ENCODE measurements at places on chromosomes 5 and 9.
A peak's percentile ranks its signal among the peaks of the same experiment; 100 is the strongest.

DNA sequence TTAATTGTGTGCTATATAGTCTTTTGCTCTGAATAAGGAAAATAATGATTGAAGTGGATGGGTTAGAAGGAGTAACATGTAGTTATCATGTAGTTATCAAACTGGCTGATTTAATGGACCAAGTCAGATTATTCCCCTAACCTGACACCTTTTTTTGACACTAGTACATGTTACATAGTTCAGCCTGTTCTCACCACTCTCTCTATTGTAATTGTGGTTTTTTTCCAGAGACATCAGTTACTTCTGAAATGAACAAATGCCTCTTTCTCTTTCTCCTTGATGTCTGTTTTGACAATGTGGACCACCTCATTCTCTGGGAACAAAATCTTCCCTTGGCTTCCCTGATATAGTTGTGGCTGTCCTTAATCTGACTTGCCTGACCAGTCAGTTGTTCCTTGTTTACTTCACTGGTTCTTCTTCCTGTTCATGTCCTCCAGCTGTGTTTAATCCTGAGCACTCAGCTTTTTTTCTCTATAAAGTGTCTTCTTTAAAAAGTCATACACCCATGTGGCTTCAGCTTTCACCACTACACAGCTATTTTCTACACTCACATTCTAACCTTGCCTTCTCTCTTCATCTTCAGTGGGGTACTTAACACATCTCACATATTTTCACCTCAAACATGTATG, 243.4 kb downstream of the ARRDC3 start:
- no peak for DNase-seq

DNA sequence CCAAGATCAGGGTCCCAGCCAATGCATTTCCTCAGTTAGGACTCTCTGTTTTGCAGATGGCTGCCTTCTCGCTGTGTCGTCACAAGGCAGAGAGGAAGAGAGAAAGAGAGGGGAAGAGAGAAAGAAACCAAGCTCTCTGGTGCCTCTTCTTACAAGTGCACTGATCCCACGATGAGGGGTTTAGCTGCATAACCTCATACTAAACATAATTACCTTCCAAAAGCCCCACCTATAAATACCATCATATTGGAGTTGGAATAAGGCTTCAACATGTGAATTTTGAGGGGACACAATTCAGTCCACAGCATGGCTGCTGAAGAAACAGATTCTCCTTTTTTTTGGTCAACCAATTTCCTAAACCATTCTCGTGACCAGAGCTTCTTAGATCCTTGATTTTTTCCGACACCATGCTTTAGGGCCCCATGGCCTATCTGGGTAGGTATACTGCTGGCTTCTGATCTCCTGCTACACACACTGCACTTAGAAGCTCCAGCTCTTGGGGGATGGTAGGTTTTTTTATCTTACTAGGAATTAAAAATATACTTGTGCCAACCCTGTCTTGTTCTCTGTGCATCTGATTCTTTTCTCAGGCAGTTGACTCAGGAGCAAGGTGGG, 5.1 kb downstream of the CAMK4 start:
- no peak for DNase-seq

- DNase-seq: no peak
These were observed 66.0 kb downstream of the RASGEF1C start for GRCh38 chr5:180142824-180143610.

GRCh38 chr5:121108725-121109124, 644.6 kb downstream of the PRR16 start:
- no peak for DNase-seq

- DNase-seq: no peak
These were observed 20.8 kb downstream of the DCANP1 start for GRCh38 chr5:135426102-135427082.

- DNase-seq: no peak
These were observed 408.4 kb upstream of the NMUR2 start for GRCh38 chr5:152813526-152813925.

- DNase-seq: no peak
These were observed 18.7 kb upstream of the ADAM19 start for GRCh38 chr5:157594257-157594656.

DNA sequence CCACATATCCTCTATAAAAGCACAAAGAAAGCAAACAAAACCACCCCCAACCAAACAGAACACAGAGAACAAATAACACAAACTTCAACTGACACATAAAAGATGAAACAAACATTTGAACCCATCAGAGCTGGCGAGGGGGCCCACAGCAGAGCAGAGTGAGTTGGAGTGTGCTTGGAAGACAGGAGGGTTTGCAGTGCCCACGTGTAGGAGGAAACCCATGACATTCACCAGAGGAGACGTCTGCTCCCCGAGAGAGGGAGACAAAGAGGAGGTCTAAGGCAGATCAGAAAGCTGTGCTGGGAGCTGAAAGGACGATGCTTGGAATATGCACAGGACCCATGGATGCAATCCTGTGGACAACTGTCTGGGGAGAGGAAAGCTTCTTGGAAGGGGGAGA, 27.0 kb downstream of the MRPL36 start:
- DNase-seq: peak; percentile 79

DNA sequence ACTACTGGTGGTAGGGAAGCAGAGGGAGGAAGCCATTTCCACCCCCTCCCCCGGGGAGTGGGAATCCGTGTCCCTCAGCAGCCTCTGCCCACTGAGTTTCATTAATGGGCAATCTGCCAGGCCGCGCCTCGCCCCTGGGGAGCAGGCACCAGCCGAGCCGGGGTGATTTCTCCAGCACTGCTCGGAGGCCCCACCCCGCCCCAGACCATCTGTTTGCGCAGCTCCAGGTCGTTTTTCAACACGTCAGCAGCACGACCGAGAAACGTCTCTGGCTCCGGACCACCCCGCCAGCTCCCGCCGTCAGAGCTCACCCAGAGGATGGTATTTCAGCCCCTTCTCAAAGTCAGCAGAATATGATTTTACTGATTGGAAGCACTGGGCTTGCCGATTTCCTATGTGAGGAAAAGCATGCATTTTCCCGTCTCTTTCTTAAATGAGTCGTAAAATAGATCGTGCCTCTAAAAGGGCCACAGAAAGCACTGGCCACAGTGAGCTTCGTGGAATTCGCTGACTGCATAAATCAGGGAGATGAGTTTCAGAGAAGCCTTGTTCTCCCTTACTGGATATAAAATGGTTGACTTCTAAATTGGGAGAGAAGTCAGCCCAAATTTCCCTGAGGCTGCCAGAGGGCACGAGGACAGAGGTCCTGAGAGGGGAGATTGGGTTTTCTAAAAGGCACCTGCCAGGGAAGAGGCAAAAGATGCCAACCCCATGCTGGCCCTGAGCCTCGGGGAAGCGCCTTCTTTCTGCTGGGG, 47.0 kb downstream of the OLFM1 start:
- no peak for DNase-seq

DNA sequence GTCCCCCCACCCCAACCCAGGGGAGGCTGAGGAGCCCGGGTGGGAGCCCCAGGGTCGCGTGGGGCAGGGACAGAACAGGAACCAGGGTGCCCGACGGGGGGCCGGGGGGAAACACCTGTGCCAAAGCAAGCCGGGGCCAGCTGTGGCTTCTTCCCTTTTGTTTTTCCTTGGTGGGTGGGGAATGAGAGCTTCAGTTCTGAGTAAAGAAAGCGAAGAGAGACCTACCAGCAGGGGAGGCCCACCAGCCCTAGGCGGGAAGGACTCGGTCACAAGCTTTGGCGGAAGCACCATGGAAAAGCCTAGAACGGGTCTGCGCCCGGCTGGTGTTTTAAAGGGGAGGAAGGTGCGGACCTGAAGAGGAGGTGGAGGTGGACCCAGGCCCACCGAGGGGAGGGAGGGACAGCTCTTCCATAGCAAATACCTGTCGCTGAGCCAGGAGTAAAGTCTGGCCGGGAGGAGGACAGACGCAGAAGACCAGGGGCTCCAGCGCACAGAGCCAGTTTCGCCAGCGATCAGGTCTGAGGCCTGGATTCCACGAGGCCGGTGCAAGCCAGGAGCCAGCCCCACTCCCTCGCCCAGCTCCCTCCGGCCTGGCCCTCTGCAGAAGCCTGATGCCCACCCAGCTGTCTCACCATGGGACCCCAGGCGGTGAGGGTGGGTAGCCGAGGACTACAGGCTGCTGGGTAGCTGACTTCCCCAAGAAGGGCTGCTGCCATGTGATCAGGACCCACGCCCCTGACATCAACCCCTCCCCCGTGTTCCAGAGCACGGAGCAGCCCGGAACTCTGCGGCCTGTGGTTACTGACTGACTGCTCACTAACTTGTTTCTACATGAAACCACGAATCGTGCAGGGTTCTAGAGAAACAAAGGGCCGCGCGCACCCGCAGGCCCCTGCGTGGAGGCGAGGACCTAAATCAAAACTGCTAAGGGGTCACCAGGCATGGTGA, 849 bp upstream of the MGAT1 start:
- no peak for DNase-seq

DNA sequence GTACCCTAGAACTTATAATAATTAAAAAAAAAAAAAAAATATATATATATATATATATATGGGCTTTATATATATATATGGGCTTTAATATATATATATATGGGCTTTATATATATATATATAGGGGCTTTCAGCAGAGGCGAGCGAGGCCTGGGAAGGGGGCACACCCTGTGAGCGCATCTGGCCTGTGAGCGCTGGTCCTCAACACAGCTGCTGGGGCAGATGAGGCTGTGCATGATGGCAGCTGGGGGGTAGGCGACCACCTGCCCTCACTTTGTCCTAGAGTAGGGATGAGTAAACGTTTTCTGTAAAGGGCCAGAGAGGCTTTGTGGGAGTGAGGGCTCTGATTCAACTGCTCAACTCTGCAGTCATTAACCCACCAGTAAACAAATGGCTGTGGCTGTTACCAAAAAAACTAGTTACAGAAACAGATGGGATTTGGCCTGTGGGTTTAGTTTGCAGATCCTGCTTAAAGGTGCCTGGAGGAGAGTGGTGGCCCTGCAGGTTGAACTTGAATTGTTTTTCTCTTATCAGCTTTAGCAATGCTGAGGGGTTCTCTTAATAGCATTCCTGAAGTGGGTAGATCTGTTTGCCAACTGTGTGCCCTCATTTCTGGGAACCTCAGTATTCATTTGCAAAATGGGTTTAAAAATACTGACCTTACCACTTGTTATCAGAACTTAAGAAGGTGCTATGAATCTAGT, 88.1 kb upstream of the EPB41L4B start:
- no peak for DNase-seq

- no peak for DNase-seq
These were observed 102.2 kb upstream of the IER5L start for GRCh38 chr9:129280236-129280622.

DNA sequence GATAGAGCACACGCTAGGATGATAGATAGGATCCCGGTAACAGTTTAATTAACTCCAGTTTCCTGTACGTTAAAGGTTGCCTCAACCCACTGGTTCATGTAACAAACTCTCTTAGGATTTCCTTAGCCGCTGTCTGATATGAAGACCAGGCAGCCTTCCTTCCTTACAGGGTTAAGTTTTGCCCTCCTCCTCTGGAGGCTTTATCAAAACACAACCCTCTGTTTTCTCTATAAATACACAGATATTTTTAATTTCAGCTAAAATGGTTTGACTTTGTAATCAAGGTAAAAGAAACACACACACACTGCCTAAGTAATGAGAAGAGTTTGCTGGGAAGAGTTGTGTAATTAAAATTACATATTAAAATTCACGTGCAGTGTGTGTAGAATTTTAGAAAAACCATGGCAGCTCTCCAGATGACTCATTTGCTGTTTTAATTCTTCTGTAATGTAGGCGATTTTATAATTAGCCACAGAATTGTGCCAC, 369.8 kb downstream of the CSNK1G3 start:
- DNase-seq: no peak

DNA sequence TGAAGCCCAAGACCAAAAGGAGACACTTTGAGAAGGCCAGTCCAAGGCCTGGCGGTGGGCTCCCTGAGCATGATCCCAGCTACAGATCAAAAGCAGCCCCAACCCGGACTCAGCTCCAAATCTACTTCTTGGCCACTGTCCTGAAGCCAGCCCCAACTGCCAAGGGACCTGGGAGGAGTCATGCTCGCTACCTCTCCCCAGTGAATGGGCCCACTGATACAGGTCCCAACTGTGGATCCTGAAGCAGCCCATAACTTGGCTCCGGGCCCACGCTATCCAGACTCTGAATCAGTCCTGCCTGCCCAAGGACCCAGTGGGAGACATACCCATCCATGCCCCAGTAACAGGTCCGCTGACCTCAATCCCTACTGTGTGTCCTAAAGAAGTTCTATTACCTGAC, 1545.3 kb upstream of the C9orf72 start:
- no peak for DNase-seq

- no peak for DNase-seq
These were observed 41.4 kb downstream of the CCDC180 start for GRCh38 chr9:97348871-97349270.

- DNase-seq: no peak
These were observed 3.6 kb downstream of the SYNPO start for GRCh38 chr5:150644058-150644457.

GRCh38 chr5:64299805-64300204, 134.2 kb downstream of the RNF180 start:
- peak; percentile 8 for DNase-seq

- no peak for DNase-seq
These were observed 15.0 kb upstream of the RAPGEF1 start for GRCh38 chr9:131754846-131755245.

DNA sequence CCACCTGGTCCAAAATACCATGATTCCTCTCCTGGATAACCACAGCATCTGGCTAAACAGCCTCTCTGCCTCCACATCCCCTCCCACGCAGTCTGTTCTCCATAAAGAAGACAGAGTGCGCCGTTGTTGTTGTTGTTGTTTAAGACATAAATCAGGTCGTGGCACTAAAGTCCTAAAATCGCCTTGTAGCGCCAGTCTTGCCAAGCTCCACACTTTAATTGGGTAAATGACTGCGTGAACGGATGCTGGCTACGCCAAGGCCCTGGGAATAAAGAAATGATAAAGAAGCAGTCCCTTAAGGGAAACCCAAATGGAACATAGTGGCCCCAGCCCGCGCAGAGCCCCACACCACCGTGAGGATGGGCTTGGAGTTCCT, 364 bp upstream of the SFXN1 start:
- DNase-seq: no peak
